ENCODE measurements at places on chromosomes 12 and 14. TPM values are rescaled to one million over a fixed set of nuclear protein-coding genes. Genes with fewer than 3 reads are reported as not detected.

CD9 gene
- total RNA-seq: 544 TPM

SLC25A21 gene
- total RNA-seq: 2.4 TPM

PRH2 gene
- total RNA-seq: not detected

TPI1 gene
- total RNA-seq: 826 TPM

C12orf54 gene
- not detected for total RNA-seq

TSPAN11 gene
- 3.2 TPM for total RNA-seq
